ENCODE measurements at places on chromosomes 3 and 15.

- DNase-seq, result no peak
Observed at GRCh38 chr3:171225165-171225564, 198.6 kb upstream of the SLC2A2 start.

DNA sequence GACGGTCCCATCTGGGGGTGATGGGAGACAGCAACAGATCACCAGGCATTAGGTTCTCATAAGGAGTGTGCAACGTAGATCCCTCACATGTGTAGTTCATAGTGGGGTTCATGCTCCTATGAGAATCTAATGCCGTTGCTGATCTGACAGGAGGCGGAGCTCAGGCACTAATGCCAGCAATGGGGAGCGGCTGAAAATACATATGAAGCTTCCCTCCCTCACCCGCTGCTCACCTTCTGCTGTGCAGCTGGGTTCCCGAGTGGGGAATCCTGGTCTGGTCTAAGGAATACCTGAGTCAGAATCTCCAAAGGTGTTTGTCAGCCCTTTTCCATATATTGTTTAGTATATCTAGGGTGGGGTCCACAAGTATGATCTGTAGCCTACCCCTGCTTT, 52.3 kb downstream of the CHD2 start:
- DNase-seq, result no peak

DNA sequence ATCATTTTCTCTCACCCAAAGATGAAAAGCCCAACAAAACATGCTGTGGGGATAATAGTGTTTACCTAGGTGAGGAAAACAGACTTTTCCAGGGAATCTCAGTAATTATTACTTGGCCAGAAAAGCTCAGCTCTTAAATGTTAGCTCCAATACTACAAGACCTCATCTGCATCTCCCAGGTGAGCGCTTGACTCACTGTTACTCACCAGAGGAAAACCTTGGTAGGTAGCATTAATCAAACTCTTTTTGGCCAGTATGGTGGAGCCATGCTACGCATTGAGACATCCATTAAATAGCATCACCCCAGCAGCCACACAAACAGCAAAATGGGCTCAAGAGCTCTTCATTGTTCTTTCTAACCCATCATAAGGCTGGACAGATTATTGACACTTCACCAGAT, 99.0 kb downstream of the TIGIT start:
- no peak for DNase-seq

- DNase-seq, result no peak
Observed at GRCh38 chr3:193857996-193858395, 265.0 kb downstream of the OPA1 start.

GRCh38 chr3:193681631-193682030, 88.6 kb downstream of the OPA1 start:
- DNase-seq, result no peak

DNA sequence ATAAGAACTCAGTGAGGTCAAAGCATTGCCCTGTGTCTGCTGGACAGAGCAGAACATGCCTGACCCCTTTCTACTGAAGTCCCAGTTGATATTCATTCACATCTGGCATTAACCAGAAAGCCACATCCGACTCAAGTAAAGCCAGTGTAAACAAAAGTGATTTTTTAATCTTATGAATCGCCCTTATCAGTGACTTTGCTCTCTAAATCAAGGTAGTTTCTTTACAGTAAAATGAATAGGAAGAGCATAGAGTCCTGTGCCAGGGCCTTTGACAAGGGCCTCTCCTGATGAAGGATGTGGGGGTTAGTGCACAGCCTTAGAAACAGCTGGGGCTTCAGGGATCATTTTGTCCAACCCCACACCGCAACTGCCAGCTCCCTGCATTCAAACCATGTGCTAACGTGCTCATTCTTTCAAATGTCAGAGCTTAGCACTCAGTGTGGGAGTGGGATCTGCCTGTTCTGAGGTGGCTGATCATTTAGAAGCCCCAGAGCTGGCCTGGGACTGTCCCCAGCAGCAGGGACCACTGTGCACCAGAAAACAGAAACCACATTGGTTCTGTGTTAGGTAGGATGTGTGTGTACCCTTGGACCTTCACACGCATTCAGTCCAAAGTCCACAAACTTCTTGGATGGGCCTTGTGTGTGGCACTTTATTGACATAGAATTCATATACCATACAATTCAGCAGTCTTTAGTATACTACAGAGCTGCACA, 55.3 kb downstream of the CCR4 start:
- no peak for DNase-seq

DNA sequence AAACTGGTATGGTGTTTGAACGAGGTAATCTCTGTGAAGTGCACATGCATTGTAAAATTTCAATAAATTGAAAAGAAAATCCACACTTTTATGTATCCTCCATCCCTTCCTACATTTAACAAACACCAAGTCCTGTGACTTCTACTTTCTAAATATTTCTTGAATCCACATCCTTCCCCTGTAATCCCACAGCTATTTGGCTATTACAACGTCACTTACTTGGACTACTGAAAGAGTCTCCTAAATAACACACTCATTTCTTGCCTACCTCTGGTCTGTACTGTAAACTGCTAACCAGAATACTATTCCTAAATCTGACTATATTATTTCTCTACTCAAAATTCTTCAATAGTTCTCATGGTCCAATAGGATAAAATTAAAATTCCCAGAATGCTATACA, 176.1 kb downstream of the NEK10 start:
- no peak for DNase-seq

DNA sequence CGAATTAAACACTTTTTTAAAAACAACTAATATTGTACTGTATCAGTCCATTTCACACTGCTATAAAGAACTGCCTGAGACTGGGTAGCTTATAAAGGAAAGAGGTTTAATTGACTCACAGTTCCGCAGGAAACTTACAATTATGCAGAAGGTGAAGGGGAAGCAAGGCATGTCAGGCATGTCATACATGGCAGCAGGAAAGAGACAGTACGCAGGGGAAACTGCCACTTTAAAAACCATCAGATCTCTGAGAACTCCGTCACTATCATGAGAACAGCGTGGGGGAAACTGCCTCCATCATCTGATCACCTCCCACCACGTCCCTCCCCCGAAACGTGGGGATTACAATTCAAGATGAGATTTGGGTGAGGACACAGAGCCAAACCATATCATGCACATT, 162.8 kb upstream of the TPM1 start:
- no peak for DNase-seq

DNA sequence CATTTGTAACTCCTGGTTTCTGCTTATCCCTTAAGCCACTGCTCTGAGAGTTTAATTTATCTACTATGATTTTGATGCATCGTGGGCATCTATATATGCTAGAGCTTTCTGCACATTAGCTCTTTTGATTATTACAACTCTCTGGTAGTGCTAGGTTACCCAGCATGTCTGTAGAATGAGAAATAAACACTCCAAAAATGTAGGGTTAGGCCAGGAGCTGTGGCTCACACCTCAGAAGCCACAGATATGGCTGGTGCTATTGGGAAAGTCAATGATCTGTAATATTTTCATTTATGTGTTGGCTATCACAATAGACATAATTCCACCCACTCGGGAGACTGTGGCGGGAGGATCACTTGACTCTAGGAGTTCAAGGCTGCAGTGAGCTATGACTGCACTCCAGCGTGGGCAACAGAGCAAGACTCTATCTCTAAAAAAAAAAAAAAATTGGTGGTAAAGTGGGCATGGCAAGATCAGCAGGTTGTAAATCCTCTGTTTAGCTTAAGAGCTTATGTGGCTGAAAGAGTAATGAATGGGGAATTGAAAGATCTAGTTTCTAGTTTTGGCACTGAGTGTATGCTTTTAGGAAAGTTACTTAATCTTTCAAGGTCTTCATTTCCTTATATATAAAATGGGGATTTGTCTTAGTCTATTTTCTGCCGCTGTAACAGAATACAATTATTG, 6.3 kb downstream of the TIGIT start:
- no peak for DNase-seq

GRCh38 chr3:58077596-58078285, 69.5 kb downstream of the FLNB start:
- DNase-seq, result no peak

DNA sequence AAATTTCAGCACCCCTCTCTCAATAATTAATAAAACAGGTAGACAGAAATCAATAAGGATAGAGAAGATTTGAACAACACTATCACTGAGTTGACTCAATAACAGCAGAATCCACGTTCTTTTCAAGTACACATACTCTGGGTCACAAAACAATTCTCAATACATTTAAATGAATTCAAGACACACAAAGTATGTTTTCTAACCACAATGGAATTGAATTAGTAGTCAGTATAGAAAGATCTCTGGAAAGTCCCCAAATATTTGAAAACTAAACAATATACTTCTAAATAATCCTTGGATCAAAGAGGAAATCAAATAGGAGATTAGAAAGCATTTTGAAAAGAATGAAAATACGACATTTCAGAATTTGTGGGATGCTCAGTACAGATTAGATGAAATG, 40.0 kb downstream of the TKT start:
- no peak for DNase-seq

DNA sequence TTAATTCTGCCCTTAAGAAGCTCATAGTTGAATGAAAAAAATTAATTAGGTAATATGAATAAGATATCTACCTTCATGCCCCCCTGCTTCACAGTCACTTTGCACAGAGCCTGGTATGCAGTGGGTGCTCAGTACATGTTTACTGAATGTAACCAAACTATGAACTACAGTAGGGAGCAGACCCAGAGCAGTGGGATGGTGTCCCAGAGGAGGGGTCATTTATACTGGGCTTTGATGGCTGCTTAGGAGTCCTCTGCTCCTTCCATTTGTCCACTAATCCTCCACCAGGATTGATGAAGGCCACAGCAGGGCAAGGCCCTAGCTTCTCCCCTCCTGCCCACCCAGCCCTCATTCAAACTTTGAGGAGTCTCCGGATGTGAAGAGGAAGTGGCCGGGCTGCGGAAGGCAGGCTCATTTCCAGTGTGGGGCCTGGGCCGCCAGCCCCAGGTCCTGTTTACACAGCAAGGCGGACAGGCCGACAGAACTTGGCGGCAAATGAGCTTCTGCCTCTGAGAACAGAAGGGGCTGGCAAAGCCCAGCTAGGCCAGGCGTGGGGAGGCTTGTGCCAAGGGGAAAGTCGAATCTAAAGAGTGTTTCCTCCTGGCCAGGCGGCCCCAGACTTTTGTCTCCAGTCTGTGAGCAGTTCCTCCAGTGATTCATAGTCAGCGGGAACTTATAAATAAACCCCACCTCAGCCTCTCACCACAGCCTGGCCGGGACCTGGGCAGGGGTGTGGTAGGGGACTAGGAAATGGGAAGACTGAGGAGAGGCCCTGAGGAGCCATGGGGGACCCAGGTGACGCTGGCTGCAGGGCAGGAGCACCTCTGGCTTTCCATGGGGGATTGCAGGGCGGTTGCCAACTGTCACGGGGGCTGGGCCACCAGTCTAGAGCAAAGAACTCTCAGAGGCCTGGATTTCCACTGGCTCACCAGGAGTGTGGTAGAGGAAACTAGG, 51.6 kb upstream of the LCTL start:
- no peak for DNase-seq

DNA sequence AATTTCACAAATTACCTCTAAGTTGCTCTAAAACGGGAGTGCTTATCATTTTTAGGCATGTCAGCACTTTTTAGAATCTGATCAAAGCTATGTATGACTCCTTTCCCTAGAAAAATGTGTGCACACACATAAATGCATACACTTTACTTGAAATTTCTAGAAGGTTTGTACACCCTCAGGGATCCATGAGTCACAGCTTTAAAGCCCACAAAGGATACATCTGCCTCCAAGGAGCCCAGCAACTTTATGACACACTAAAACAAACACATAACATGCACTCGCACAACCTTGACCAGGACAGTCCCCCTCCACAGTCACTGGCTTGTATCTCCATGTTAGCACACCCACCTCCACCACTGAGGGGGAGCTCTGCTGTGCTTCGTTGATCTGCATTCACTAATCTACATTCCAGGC, 722.0 kb upstream of the CFAP20DC start:
- no peak for DNase-seq

- DNase-seq, result no peak
Observed at GRCh38 chr3:187849016-187849654, 103.9 kb upstream of the BCL6 start.

DNA sequence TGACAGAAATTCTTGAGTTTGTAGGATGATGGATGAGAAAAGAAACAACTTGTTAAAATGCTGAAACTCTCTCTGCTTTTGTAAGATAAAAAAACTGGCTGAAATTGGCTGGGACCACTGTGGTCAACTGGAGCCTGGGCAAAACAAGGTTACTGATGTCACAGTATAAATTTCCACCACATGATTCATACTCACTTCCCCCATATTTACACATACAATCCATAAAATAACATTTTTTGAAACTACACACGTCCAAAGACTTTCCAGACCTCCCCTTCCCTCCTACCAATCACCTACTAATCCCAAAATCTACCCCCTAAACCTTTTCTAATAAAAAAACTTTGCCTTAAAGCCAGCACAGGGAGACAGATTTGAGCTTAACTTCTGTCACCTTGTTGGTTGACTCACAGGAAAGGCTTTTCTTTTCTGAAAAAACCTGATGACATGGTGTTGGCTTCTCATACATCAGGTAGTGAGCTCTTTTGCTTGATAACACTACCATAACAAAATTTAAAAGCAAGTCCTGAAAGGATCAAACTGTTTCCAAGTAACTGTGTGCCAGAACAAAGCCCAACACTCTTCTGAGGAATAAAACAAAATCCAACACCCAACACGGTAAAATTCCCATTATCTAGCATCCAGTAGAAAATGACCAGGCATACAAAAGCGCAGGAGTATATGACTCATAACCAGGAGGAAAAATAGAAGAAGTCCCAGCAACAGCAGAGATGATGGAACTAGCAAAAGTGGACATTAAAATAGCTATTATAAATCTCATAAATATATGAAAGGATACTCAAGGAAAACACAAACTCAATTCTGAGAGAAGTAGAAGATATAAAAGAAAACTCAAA, 87.3 kb upstream of the SNRK start:
- DNase-seq, result no peak

- DNase-seq, result no peak
Observed at GRCh38 chr3:171374260-171374659, 85.9 kb downstream of the TNIK start.

DNA sequence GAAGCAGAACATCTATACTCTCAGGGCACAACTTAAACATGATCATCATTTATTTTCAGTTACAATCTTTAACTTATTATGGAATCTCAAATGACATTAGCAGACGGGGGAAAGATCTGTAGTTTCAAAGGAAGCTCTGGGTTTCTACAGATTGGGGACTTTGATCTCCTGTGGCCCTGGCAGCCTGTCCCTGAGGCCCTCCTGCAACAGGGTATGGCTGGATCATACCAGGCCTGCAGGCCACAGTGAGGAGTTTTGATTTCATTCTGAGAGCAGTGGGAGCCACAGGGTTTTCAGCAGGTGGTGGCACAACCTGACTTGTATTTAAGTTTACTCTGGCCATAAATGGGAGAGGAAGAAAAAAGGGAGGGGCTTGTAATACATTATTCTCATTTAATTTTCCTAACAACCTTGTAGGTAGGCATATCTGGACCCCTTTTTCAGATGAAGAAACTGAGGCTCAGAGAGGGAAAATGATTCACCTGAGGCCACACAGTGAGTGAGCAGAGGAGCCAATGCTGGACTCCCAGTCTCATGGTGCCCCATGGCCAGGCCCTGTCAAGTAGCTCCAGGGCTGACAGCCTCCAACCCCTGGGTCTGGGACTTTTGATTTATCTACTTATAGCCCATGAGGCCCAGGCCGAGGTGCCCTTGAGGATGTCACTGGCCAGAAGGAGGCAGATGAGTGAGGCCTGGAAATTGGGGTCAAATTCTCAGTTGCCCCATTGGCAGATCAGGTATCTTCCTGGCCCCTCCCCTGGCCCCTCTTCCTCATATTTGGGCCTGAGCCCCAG, 71.0 kb downstream of the ATP2B2 start:
- DNase-seq, result no peak

Measured in T-helper 22 cell (primary cell).